Body of pancreas (tissue), 4 donors: ENCODE measurements at places on chromosomes 6 and 20.

DNA sequence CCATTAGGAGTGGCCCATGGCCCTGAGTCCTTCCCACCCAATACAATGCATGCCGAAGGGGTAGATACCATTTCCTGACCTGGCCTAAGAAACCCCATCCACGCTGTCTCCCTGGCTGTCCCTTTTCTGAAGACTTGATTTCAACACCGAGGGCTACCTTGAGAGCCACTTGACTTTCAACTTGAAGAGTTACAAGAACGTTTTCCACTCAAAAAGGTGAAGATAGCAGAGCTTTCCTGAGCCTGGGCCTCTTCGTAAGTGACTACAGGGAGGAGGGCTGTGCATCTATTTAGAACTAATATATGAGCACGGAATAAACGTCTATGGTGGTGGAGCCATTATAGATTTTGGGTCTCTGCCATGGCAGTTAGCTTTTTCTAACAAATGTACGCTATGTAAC is 14.4 kb upstream of the PPP1R14C start:
- no peak for DNase-seq

- DNase-seq, result no peak
These were observed 33.6 kb upstream of the BTN3A2 start for GRCh38 chr6:26331218-26332073.

GRCh38 chr6:158249340-158249836 is 62.9 kb upstream of the TULP4 start:
- no peak for DNase-seq

DNA sequence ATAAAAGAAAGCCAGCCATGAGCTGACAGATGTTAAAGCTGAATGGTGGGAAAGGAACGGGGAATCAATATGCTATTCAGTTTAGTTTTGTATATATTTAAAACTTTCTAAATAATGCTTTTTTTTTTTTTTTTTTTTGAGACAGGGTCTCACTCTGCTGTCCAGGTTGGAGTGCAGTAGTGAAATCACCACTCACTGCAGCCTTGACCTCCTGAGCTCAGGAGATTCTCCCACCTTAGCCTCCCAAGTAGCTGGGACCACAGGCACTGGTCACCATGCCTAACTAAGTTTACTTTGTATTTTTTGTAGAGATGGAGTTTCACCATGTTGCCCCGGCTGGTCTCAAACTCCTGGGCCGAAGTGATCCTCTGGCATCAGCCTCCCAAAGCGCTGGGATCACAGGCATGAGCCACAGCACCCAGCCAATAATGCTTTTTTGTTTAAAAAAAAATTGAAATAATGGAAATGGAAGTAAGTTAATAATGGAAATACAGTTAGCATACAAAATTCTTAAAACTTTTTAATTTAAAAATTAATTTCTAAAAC is 19.1 kb downstream of the EPB41L2 start:
- no peak for DNase-seq

DNA sequence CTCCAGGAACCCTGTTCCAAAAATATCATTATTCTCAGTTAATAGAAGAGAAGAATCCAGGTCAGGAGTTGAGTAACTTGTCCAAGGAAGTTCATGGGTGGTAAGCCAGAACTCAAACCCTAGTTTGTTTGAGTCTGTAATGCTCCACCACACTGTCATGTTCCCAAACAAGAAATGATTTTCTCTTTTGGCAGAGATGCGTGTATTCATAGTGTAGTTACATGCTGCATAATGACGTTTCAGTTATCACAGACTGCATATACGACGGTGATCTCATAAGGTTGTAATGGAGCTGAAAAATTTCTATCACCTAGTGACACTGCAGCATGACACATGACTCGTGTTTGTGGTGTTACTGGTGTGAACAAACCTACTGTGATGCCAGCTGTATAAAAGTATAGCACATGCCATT is 102.6 kb downstream of the TULP4 start:
- no peak for DNase-seq

DNA sequence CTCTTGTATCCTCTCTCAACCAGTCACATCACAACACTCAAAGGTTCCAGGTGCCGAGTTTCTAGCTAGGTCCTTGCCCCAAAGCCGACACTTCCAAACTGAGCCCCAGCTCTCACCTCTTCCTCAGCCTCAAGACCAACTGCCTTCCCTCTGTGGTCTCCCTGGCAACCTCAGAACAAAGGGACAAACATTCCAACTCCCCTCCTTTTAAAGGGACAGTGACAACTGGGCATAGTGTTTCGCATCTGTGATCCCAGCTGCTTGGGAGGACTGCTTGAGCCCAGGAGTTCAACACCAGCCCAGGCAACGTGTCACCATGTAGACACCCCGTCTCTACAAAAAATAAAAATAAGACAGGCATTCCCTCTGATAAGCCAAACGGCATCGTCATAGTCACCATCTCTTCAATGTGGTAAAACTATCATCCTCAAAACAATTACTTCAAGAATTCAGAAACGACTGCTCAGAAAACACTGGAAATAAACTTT is 11.3 kb downstream of the DIDO1 start:
- peak; percentile 66 for DNase-seq

- no peak for DNase-seq
These were observed 2.8 kb downstream of the COL9A3 start for GRCh38 chr20:62819494-62820174.

DNA sequence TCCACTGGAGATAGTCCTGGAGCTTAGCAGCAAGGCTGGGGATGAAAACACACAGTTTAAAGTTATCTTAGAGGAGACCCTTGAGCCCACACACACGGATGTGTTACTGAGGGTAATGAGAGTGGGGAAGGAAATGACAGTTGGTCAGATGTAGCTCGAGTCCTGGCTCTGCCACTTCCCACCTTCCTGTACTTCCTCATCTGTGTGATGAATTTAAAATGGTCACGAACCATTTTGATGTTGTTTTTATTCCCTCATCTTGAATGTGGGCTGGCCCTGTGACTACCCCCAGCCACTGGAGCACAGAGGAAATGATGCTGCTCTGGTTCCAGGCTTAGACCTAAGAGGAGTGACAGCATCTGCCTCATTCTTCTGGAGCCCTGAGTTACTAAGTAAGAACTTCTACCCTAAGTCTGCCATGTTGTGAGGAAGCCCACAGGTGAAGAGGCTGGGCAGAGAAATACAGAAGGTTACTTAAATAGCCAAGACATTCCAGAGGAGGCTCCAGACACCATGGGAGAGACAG is 141.2 kb downstream of the NRN1 start:
- DNase-seq, result no peak

DNA sequence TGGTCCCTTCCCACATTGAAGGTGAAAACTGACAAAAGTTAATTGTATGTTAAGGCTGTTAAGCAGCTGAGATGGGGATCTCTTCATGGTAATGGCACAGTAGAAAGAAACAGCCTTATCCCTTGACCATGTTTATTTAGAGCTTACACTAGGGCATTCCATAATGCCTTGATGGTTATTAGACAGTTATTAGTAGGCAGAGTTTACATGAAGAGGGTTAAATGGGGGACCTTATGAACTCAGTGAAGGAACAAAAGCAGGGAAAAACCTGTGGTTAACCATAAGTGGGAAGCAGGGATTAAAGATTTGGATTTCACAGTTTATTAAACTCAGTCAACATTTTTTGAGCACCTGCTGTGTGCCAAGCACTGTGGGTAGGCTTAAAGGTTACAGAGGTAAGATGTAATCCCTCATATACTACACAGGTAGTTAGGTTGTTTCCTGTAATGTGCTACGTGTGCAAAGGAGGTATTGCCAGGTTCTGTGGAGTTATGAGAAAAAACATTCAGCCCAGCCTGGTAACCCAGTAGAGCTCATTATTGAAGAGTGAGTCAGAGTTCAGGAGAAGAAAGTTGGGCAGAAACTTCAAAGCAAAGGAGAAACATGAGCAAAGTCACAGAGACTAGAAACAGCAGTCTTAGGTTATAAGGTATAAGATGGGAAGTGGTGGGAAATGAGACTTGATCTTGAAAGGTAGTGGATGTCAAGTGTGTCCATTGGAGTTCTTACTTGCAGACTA is 32.3 kb upstream of the GNRH2 start:
- DNase-seq, result no peak

- no peak for DNase-seq
These were observed 56.8 kb downstream of the PRDM1 start for GRCh38 chr6:106142876-106143431.

DNA sequence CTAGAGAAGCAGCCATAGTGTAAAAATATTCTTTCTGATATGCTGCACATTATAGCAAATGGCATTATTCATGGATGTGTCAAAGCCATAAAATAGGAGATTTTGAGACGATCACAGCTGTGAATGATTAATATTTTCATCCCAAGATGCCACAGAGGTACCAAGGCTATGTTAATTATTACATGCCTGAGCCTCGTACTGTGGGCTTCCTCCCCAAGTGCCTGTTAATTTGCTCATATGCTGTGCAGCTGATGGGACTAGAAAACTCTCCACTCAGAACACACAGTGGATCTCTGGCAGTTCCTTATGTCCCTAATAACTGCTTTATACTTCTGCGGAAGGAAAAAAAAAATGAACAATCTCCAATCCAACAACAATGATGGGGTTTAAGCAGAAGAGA is 184.9 kb upstream of the TSHZ2 start:
- no peak for DNase-seq

DNA sequence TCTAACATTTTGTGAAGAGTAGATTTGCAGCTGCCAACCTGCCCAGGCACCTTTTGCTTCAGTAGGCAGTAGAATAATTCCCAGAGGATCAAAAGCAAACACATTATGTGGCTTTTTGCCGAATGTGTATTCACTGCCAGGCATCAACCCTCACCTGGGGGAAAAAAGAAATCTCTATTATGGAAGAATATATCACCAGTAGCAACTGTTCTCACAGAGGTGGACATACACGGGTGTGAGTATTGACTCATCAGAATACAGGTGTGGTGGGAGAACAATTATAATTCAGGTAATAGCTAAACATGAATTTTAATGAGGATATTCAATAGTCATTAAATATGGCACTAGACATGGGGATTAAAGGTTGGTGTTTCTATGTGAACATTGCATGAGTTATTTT is 910.7 kb downstream of the TFAP2A start:
- DNase-seq, result no peak

- DNase-seq, result no peak
These were observed 287.7 kb downstream of the GMDS start for GRCh38 chr6:1957746-1958145.

DNA sequence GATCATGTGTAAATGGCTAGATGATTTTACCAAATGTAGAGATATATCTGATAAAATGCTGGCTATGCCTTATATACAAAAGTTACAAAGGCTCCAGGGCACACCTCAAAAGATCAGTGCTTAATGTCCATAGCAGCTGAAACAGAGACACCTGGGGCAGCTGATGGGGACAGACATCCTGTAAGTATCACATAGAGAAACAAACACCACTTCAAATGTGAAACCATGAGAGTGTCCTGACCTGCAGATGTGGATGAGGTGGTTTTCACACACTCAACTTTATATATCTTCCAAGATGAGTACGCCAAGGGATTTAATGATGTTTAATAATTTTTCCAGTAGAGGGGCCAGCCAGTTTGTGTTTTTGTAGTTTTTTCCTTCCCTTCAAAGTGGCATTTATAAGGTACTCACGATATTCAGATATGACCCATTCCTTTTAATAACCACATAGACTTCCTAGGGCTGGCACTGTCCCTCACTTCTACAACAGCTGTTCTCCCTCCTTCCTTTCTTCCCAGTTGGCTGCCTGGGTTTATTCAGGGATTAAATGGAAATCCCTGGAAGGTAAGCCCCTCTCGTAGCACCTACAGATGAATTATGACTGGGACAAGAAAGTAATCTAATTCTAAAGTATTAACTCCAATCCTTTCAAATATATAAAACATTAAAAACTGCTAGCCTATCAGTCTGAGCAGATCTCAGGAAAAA is 50.3 kb upstream of the MCM9 start:
- no peak for DNase-seq

DNA sequence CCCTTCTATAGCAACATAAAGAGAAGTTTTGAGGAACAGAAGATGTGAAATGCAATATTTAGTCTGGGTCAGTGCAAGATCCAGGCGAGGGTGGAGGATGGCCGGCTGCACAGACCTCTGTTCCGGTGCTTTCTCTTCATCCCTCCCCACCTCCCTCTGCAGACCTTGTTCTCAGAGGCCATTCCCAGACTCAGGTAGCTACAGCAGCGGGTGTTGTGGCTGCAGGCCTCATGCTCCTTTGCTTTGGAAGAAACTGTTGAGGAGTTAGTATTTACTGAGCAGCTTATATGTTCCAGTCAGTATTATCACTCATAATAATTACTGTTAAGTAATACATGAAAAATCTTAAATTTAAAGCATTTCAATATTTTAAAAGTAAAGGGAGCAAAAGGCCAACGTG is 1.7 kb downstream of the BTN3A3 start:
- no peak for DNase-seq

- DNase-seq, result no peak
These were observed 4.0 kb downstream of the FUCA2 start for GRCh38 chr6:143507358-143508145.

- no peak for DNase-seq
These were observed 51.0 kb upstream of the MLIP start for GRCh38 chr6:54060286-54060685.

DNA sequence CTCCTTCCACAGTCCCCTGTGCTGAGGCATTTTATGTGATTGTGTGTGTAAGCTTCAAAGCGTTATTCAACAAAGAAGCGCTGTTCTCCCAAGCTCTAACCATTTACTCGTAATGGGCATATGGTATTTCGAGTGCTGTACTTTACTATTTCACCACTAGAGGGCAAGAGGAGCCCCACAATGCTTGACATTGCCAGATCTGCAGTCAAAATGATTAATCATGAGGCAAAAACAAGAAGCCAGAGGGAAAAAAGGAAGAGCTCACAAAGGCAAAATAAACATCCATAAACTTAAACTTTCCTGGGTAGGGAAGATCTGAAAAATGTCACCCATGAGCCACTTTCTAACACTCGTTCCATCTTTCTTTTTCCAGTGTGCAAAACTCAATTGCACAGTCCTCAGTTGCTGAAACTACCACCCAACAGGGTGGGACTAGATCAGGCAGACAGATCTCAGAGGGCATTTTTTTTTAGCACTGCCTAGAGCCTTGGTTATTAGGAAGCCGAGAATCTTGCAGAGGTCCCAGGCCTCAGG is 215.0 kb upstream of the PLCB4 start:
- DNase-seq, result peak; percentile 7

- DNase-seq, result no peak
These were observed 89.9 kb upstream of the ECI2 start for GRCh38 chr6:4225161-4225872.

- DNase-seq, result no peak
These were observed 155.1 kb upstream of the ENPP5 start for GRCh38 chr6:46325561-46326530.

- peak; percentile 38 for DNase-seq
These were observed 11.3 kb upstream of the ABRACL start for GRCh38 chr6:139017227-139017626.

DNA sequence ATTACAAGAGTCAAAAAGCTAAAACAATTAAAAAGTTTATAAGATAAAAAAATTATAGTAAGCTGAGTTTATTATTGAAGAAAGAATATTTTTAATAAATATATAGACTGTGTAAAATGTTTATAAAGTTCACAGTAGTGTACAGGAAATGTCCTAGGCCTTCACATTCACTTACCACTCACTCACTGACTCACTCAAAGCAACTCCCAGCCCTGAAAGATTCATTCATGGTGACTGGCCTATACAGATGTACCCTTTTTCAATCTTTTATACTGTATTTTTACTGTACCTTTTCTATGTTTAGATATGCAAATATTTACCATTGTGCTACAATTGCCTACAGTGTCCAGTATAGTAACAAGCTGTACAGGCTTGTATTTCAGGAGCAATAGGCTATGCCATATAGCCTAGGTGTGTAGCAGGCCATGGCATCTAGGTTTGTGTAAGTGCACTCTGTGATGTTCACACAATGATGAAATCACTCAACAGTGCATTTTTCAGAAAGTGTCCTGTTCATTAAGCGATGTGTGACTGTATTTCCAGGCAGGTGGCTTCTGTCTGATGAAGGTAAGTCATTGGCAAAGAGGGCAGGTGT is 130.2 kb downstream of the BTBD3 start:
- DNase-seq, result no peak
